ENCODE measurements at places on chromosomes 3 and 15. TPM values are rescaled to one million over a fixed set of nuclear protein-coding genes. Genes with fewer than 3 reads are reported as not detected.

Gene ADCY5
- total RNA-seq = 192 TPM

Gene ADIPOQ
- total RNA-seq = 1.5 TPM

Gene NISCH
- total RNA-seq = 59.1 TPM

Gene CNBP
- total RNA-seq = 458 TPM

Gene STRA6
- total RNA-seq = 0.13 TPM

Gene ARPP21
- not detected for total RNA-seq

Gene KLHL40
- total RNA-seq = 0.57 TPM

Gene SRGAP3
- total RNA-seq = 10.1 TPM

Gene AADACL2
- total RNA-seq = not detected

Gene SLC22A13
- total RNA-seq = 0.22 TPM

Gene AHSG
- not detected for total RNA-seq

Gene TSEN2
- total RNA-seq = 11.1 TPM

Gene PSTPIP1
- 2.7 TPM for total RNA-seq

Gene GOLGA8M
- 1.9 TPM for total RNA-seq

Gene BUB1B
- total RNA-seq = 0.43 TPM
